ENCODE measurements at places on chromosomes 13 and 19.
A peak's percentile ranks its signal among the peaks of the same experiment; 100 is the strongest.

DNA sequence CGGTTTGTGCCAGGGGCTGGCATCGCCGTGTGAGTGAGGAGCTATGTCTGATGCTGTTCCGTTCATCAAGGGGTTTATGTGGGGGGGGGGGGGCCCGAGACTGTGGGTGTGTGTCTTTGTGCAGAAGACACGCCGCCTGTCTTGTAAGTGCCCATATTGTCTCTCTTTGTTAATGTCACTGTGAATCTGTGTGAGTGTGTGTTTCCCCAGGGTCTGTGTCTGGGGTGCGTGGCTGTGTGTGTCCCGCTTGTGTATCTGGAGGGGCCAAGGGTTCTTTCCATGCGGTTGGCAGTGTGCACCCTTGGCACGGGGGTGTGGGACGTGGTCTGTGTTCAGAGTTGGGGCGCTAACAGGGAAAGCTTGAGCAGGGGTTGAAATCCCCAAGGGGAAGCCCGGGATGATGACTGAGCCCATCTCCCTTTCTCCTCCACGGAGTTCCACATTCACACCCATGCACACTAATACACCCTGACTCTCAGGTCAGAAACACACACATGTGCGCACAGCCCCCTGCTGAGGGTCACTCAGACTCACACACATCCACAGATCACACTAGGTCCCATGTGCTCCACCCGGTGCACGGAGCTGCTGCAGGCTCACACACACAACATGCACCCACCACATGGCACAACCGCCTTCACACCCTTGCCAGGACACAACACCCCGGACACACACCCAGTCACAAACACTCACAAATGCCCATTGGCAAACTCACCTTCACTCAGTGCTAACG, 1.8 kb downstream of the NCAN start:
- H3K27ac ChIP-seq, result no peak overlapping the region
- peaks cover 66% of the 10 kb centered on the region for H3K27me3 ChIP-seq
- H3K4me3 ChIP-seq, result no peak overlapping the region
- H3K4me1 ChIP-seq, result peaks cover 3% of the 10 kb centered on the region
- no peaks in the 10 kb centered on the region for H3K36me3 ChIP-seq
- DNase-seq, result no peak

DNA sequence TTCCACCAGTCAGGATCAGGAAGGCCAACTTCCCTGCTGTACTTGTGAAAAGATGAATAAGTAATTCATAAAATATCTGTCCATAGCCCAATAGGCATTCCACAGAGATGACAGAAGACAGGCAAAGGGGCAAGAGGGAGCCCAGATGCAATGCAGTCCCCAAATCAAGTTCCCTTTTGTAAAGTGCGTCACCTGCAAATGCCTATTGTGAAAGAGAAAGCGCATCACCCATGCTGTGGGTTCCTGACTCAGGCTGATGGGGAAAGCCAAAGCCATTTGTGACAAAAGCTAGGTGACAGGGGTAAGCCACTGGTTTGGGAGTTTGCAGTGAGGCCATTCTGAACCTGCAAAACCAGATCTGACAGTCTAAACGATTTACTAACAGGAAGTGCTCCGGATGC, 157.5 kb upstream of the ZNF536 start:
- no peak for DNase-seq
- H3K4me1 ChIP-seq, result peaks cover 7% of the 10 kb centered on the region
- H3K27me3 ChIP-seq, result peaks cover 51% of the 10 kb centered on the region
- no peak overlapping the region for H3K4me3 ChIP-seq

DNA sequence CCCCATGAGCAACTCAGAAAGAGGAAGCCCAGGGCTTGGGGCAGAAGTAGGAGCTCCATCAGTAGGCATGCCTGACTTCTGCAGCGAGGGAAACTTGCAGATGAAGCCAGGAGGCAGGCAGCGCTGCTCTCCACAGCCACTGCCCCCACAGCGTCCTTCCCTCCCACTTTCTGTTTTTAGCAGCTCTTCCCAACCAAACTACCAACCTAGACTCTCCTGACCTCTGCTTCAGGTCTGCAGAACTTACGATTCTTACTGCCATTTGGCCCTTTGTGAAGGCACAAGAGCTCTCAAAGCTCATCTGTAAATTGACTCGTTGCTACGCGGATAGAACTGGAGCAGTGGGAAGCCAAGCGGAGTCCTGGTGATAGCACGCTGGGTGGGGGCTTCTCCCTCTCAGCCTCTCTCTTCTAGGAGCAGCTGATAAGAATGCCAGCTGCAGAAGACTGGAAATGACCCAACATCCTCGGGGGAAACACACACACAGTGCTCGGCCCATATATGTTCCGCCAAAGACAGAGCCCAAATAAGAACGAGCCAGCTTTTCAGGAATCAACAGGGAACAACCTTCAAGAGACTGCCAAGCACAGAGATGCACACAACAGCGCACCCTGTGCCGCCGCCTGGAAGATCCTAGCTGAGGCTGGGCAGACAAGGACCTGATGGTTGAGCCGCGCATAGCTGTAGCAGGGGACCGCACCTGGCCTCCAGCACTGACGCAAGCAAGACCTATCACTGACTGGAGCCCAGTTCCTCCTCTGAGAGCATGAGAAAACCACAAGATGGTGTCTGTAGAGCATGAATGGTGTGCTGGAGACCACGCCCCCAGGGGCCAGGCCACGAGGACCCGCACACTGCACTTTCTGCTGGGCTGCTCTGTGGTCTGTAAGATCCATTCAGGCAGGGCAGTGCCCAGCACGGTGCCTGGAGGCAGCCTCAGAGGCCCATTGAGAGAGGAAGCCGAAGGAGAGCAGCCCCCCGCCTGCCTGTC, 15.9 kb upstream of the SLC35E1 start:
- H3K27me3 ChIP-seq, result no peaks in the 10 kb centered on the region
- peak overlapping the region; percentile 91 for H3K27ac ChIP-seq
- peak overlapping the region; percentile 84 for H3K4me3 ChIP-seq

DNA sequence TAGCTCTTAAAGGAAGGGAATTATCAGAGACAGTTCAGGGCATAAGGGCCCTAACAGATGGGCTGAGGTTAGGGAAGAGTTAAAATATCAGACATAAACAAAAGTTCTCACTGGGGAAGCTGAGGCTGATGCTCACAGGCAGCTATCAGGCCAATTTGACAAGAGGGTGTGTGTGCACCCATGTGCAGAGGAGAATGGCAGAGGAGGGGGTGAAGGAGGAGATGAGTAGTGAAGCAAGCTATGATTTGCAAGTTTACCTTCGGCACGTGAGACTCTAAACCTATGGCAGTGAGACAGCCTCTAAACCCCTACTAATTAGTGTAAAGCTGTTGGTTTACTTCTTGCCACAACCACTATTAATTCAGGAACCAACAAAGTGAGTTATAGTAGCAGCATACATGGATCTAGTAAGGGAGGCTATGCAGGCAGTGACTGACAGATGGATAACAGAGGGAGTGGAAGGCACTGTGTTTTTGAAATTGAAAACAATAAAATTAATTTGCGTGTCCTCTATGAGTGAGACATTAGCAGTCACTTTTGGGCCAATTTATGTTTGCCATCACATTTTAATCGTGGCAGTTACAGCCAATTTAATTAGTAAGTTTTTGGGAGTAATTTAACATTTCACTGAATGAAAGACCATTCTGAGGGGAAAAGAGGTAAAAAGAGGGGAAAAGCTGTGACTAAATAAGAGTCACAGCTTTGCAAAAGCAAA, 99.6 kb upstream of the HTR2A start:
- no peaks in the 10 kb centered on the region for H3K27me3 ChIP-seq
- H3K4me3 ChIP-seq, result no peak overlapping the region
- no peak overlapping the region for H3K27ac ChIP-seq
- no peak for DNase-seq
- H3K36me3 ChIP-seq, result no peaks in the 10 kb centered on the region

DNA sequence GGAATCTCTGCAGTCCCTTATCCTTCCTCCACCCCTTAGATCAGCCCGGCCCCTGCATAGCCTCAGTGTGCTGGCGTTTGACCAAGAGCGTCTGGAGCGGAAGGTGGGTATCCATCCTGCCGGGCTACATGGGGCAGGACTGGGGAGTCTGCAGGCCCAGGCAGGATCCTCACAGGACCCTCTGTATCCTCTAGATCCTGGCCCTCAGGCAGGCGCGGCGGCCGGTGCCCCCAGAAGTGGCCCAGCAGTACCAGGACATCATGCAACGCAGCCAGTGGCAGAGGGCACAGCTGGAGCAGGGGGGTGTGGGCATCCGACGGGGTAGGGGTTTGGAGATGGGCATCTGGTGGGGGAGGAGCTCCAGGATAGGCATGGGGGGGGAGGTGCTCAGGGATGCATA, 8.9 kb downstream of the PODNL1 start:
- H3K27ac ChIP-seq, result no peak overlapping the region
- peaks cover 47% of the 10 kb centered on the region for H3K36me3 ChIP-seq
- no peak overlapping the region for H3K4me3 ChIP-seq
- no peaks in the 10 kb centered on the region for H3K27me3 ChIP-seq

GRCh38 chr19:42254089-42254849, 659 bp downstream of the ERF start:
- peaks cover 36% of the 10 kb centered on the region for H3K4me1 ChIP-seq
- peak; percentile 86 for DNase-seq
- peak overlapping the region; percentile 86 for H3K27ac ChIP-seq
- peak overlapping the region; percentile 78 for H3K4me3 ChIP-seq
- peaks cover 35% of the 10 kb centered on the region for H3K36me3 ChIP-seq
- H3K27me3 ChIP-seq, result no peaks in the 10 kb centered on the region

DNA sequence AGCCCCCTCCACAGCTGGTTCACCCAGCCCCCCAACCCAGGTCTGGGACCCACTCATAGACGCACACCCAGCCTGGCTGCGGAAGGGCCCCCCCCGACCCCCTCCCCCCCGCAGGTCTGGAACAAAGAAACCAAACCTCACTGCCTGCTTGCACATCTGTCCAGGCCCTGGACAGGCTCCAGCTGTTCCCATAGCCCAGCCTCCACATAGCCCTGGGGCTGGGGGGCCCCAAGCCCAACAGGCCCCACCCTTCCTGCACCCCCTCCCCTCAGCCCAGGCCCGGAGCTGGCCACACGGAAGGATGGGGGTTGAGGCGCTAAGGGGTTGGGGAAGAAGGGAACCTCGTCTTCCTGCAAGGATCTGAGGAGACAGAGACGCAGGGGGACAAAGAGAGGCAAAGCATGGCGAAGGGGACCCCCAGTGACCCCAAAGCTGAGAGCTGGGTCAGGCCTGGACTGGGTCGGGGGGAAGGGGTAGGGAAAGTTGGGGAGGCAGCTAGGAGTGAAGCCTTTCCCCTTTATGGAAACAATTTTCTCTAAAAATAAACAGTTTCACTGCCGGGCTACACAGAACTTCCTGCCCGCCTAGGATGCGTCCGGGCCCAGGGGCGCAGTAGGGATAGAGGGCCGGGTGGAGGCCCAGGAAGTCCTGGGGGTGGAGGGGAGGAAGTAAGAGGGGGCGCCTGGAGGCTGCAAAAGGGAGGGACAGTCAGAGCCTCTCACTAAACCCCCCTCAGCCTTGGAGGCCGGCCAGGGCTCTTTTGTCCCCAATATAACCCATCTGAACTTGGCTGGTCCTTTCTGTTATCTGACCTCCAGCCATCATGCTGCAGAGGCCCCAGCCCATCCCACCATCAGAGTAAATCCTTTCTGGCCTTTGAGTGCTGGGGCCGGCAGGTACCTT, 2.4 kb downstream of the KANK2 start:
- DNase-seq, result no peak
- no peak overlapping the region for H3K4me3 ChIP-seq
- peaks cover 20% of the 10 kb centered on the region for H3K27me3 ChIP-seq
- H3K4me1 ChIP-seq, result peaks cover 8% of the 10 kb centered on the region
- no peak overlapping the region for H3K27ac ChIP-seq

GRCh38 chr13:31747291-31747690, 8.0 kb downstream of the RXFP2 start:
- H3K4me3 ChIP-seq, result no peak overlapping the region
- peaks cover 13% of the 10 kb centered on the region for H3K27me3 ChIP-seq
- no peak for DNase-seq
- H3K27ac ChIP-seq, result no peak overlapping the region
- peaks cover under 1% of the 10 kb centered on the region for H3K4me1 ChIP-seq

DNA sequence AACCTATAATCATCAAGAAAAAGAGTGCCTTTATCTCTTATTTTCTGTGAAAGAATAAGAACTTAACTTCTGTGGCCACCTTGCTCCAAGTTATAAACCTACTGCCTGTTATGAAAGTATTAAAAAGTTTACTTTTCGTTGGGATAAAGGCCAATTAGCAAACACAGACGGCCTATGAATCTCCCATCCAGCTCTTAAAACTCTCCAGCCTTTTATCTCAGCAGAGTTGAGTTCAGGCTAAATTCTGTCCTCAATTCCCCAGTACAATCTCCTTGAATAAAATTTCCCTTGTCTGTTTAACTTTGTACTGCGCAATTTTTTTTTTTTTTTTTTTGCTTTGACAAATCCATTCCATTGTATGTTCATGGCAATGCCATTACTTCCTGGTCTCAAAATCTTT, 1058.4 kb downstream of the SLITRK5 start:
- no peak overlapping the region for H3K27ac ChIP-seq
- no peak overlapping the region for H3K4me3 ChIP-seq
- H3K4me1 ChIP-seq, result peaks cover 5% of the 10 kb centered on the region
- H3K36me3 ChIP-seq, result no peaks in the 10 kb centered on the region
- DNase-seq, result no peak

GRCh38 chr19:16788479-16788878, 40.7 kb upstream of the SIN3B start:
- no peak overlapping the region for H3K4me3 ChIP-seq
- H3K27me3 ChIP-seq, result peaks cover 3% of the 10 kb centered on the region
- no peaks in the 10 kb centered on the region for H3K36me3 ChIP-seq
- no peaks in the 10 kb centered on the region for H3K4me1 ChIP-seq
- no peak for DNase-seq

- no peak for DNase-seq
- no peaks in the 10 kb centered on the region for H3K27me3 ChIP-seq
- no peaks in the 10 kb centered on the region for H3K36me3 ChIP-seq
- no peak overlapping the region for H3K4me3 ChIP-seq
- H3K4me1 ChIP-seq, result no peaks in the 10 kb centered on the region
- H3K27ac ChIP-seq, result no peak overlapping the region
Observed at GRCh38 chr13:83024955-83025594, 857.2 kb downstream of the SLITRK1 start.

GRCh38 chr19:18699403-18700054, 16.0 kb downstream of the CRTC1 start:
- no peak for DNase-seq
- H3K4me3 ChIP-seq, result peak overlapping the region; percentile 76
- H3K36me3 ChIP-seq, result no peaks in the 10 kb centered on the region
- peaks cover 34% of the 10 kb centered on the region for H3K4me1 ChIP-seq
- no peaks in the 10 kb centered on the region for H3K27me3 ChIP-seq

DNA sequence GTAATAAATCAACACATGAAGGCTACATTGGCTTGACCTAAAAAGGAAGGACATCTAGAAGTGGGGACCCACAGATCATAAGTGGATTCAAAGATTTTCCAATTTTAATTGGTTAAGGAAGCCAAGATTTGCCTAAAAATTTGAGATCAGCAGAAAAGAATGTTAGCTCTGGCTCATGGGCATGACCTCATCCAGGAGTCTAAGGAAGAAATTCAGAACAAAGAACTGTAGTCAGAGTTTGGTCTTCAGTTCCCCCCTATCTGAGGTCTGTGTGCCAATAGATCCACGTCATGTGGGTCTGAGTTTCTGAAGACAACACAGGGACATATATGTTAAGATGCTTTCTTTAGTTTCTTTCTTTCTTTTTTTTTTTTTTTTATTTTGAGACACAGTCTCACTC, 648.8 kb upstream of the SPRY2 start:
- no peaks in the 10 kb centered on the region for H3K4me1 ChIP-seq
- H3K4me3 ChIP-seq, result no peak overlapping the region
- no peaks in the 10 kb centered on the region for H3K27me3 ChIP-seq
- H3K27ac ChIP-seq, result no peak overlapping the region
- H3K36me3 ChIP-seq, result no peaks in the 10 kb centered on the region

All from activated T-cell treated with anti-CD3 and anti-CD28 coated beads, Interleukin-2, amount 50 U/mL, for 24 hours (primary cell).